ENCODE measurements at places on chromosomes 5 and 9. TPM values are rescaled to one million over a fixed set of nuclear protein-coding genes. Genes with fewer than 3 reads are reported as not detected.

The MELK gene
- 21.2 TPM for polyA plus RNA-seq

- no peak for DNase-seq
These were observed 48.4 kb downstream of the COX7C start for GRCh38 chr5:86665984-86666760.

The RGS7BP gene
- 0.63 TPM for polyA plus RNA-seq

The TRIM7 gene
- polyA plus RNA-seq = 3.2 TPM
